Esophagus muscularis mucosa (tissue), 4 donors: ENCODE measurements at places on chromosomes 2 and 18. TPM values are rescaled to one million over a fixed set of nuclear protein-coding genes. Genes with fewer than 3 reads are reported as not detected.

DNA sequence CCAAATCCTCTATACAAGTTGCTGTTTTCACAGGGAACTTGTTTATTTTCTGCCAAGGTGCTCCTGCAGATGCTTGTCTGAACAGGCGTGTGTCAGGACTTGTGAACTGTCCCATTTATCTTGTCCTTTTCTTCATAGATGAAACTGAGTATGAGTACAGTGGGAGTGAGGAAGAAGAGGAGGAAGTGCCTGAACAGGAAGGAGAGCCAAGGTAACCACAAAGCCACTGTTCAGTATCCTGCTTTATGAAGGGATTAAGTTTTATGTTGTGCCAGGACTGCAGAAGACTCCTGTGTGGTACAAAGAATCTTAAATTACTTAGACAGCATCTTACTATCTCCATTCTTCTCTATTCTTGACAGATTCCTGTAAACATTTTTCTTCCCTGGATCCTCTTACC lies 145.0 kb downstream of the MAP4K4 start:
- no peak for DNase-seq

GRCh38 chr2:16513626-16514025 lies 152.0 kb downstream of the CYRIA start:
- DNase-seq, result no peak

DNA sequence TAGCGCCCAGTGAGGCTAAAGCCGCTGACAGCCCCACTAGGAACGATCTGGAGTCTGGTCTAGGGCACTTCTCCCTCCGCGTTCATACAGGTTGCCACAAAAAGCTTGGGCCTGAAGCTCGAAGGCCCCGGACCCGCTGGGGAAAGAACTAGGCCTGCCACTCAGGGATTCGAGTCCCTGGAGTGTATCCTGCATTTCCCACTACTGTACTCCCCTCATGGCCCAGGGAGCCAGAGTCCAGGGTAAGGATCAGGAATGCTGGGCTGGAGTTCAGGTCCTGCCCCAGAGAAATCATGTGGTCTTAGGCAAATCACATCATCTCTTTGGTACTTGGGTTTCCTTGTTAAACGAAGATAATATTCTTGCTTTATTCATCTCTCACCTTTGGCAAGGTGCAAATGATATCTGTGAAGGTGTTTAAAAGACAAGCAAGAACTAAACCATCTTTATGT lies 1.4 kb upstream of the ZFP36L2 start:
- no peak for DNase-seq

DNA sequence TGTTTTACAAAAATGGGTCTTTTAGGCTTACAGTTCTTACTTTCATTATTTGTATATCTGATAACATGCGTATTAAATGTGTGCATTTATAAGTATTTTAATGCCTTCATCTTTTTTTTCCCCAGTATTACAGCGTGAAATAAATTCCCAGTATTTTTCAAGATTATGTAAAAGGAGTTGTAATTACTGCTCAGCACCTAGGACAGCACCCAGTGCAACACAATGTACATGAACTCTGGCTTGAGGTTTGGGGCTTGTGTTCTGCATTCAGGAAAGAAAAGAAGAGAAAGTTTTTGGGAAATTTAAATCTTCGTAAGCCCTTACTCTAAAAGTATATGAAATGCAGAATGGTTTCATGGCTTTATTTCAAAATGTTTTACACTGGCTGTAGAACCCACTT lies 16.7 kb downstream of the ZNF638 start:
- DNase-seq, result no peak

DNA sequence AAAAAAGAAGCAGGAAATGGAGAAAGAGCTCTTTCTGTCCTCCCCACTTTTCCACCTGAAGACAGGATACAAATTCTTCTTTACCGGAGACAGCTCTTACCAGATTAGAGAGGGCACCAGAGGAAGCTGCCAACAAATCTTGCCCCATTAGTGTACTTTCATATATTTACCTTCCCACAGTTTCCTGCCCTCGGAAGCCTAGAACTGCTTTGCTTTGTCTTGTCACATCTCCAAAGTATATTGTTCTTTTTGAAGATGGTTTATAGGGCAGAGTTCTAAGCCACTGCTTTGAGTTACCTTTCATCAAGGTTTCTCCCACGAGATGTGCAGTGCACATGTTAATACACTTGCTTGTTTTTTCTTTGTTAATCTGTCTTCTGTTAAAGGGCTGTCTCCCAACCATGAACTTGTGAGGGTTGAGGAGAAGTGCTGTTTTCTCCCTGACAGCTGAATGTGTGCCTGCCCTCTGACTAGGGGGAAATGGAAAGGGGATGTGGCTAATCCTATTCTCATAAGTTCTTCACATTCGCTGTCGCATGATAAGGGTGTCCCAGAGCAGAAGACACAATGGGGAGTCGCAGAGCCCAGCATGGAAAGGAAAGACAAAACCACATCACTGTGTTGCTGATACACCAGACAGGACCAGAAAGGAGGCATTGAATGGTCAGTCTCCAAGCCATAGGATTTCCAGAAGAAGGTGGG lies 24.2 kb downstream of the CENPA start:
- DNase-seq, result no peak

DNA sequence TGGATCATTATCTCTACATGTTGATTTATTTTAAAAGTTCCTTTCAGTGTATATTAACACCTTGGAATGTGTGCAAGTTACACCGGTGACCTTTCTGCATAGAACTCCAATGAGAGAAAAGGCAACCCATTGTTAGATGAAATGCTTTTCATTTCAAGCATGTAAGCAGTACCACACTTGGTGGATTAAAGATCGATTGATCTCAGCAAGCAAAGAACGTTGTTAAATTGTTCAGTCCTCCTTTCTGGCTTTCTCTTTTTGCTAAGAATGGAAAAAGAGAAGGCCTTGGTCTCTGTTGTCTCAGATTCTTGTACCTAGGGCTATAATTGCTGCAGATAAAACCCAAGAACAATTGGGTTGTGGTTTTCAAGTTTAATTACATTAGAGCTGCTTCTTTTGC lies 843.0 kb downstream of the DPP10 start:
- no peak for DNase-seq

DNA sequence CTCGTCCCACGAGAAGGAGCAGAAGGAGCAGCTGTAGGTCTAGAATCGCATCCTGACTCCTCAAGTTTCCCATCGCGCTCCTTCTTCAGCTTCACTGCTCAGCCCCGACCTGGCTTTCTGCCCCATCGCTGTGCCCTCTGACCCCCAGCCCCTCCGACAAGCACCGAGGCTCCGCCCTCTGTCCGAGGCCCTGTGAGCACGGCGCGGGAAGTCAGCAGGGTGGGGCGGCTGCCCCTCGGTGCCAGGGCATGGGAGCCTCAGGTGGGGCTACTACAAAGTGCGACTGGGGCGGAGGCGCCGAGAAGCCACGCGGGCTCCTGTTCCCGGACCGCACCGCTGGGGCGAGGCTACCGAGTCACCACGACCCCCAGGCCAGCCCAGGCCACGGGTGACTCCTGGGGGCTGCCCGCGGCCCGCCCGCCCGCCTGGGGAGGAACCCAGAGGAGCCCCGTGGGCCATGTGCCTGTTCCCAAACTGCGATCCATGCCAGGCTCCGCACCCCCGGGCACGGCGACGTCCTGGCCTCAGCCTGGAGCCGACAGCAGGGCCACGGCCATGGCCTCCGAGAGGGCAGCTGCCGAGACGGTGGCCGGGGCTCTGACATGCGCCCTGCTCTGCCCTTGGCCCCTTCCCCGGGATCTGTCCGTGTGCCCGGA lies 36.6 kb upstream of the ID2 start:
- DNase-seq, result no peak

- no peak for DNase-seq
Observed at GRCh38 chr2:17426743-17427142, 91.5 kb downstream of the RAD51AP2 start.

- no peak for DNase-seq
Observed at GRCh38 chr2:162385536-162385935, 41.6 kb downstream of the GCA start.

- no peak for DNase-seq
Observed at GRCh38 chr2:8676921-8677645, 4.8 kb upstream of the ID2 start.

DNA sequence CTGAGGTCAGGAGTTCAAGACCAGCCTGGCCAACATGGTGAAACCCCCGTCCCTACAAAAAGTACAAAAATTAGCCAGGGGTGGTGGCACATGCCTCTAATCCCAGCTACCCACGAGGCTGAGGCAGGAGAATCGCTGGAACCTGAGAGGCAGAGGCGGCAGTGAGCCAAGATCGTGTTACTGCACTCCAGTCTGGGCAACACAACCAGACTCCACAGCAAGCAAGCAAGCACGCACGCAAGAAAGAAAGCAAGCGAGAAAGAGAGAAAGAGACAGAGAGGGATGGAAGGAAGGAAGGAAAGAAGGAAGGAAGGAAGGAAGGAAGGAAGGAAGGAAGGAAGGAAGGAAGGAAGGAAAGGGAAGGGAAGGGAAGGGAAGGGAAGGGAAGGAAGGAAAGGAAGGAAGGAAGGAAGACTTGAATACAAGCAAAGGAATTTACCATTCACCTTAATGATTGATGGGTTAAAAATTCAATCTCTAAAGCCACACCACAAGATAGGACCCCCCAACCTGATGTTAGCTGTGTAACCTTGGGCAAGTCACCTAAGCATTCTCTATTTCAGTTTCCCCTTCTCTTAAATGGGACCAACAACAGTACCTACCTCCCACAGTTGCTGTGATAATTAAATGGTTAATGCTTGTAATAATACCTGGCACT lies 181.7 kb downstream of the ATAD2B start:
- no peak for DNase-seq

GRCh38 chr18:50633992-50634391 lies 74.1 kb downstream of the MAPK4 start:
- no peak for DNase-seq

DNA sequence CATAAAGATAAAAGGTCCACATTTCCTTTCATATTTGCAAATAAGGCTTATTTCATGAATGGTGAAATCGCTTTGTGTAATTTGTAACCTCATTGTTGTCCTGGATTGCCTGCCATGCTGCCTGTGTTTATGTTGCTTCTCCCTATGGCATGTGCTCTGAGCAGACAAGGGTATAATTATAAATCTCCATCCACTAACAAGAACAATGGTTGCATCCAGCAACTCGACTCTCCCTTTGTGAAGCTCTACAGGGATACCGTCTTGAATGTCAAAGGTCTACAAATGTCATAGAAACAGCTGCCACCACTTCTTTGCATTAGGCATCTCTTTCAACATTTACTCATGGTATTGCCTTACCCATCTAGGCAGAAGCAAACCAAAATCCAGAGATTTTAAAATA lies 209.6 kb downstream of the SLC8A1 start:
- no peak for DNase-seq

DNA sequence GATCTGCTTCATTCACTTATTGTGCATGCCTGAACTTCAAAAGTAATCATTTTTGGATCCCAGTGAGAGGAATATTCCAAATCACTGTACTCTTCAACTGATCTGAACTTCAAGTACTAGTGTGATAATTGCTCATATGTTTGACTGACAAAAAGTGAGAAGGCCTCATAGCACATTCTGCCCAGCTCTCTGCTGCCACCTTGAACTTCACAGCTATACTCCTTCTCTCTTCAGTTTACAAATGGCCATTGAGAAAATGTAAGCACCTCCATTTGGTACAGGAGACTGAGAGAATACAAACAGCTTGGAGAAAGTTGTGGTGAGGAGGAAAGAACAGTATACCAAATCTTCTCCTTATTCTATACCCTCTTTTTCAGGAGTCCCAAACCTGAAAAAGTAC lies 946.0 kb upstream of the CHAC2 start:
- no peak for DNase-seq

- peak; percentile 95 for DNase-seq
Observed at GRCh38 chr18:44680273-44681075, at the start of gene SETBP1. TSS of gene SETBP1 (plus strand) at chr18:44680888. CDS start at chr18:44701347, 20,459 bp downstream.

GRCh38 chr2:9702604-9703084 lies 71.8 kb upstream of the YWHAQ start:
- DNase-seq, result no peak

GRCh38 chr2:201707142-201707541 lies 8.7 kb upstream of the MPP4 start:
- no peak for DNase-seq

DNA sequence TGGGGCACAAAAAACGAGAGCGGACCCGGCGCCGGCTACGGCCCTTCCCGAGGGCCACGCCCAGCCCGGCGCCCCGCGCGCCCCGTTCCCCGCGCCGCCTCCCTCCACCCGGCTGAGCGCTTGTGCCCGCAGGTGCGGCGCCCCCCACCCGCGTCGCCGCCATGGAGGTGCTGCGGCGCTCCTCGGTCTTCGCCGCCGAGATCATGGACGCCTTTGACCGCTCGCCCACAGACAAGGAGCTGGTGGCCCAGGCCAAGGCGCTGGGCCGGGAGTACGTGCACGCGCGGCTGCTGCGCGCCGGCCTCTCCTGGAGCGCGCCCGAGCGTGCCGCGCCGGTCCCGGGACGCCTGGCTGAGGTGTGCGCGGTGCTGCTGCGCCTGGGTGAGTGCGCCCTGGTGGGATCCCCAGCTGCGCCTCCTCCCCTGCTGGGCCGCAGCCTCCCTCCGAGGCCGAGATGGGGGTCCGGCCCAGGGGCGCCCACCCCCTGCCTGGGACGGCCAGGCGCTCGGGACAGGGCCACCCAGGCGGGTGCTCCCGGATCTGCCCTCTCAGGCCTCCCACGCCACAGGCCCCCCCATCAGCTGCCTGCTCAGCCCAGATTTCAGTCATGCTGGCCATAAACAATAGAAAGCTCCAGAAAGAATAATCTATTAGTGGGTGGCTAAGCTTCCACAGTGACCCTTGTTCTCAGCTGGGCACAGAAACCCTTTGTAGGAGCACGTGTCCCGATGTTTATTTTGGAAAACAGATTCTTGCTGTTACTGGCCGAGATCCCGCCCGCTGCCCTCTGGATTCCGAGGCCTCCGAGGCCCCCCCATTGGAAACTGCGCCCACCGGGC lies 997 bp downstream of the BOK start:
- DNase-seq, result no peak

DNA sequence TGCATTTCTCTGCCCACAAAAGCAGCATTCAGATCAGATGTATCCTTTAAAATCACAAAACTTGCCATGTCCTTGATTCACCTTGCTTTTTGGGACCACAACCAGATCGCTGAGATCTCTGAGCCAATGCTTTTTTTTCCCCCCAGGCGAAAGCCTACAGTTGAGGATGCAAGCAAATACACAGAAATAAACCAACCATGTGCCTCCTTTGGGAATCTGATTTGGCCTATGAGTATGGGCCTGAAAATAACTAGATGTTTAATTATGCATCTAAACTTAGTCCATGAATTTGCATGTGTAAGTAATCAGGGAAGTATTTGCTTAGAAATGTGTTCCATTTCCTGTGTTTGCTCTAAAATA lies 49.7 kb upstream of the CDC42EP3 start:
- DNase-seq, result no peak

Gene EPB41L5
- 23.0 TPM for total RNA-seq

Gene IL36B
- total RNA-seq, result not detected

Gene CDCA7
- 3.1 TPM for total RNA-seq

Gene TXNDC2
- 1.0 TPM for total RNA-seq

Gene FAM168B
- total RNA-seq, result 187 TPM

Gene MAP3K19
- not detected for total RNA-seq
